SW480 (cell line): ENCODE measurements at places on chromosomes 7 and 10.

DNA sequence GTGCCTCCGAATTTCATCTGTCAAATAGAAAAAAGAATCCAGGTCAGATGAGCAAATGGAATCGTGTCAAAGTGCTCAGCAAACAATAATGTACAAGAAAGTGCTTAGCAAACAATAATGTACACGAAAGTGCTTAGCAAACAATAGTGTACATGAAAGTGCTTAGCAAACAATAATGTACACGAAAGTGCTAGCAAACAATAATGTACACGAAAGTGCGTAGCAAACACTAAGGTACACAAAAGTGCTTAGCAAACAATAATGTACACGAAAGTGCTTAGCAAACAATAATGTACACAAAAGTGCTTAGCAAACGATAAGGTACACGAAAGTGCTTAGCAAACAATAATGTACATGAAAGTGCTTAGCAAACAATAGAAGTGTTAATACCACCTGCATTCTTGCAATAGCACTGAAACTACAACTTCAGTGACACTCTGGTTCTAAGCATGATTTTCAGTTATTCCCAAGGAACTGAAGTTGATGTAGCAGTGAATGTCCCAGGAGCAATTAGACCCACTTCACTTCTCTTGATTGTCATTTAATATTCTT is 33.4 kb upstream of the MYL10 start:
- no peak for DNase-seq

DNA sequence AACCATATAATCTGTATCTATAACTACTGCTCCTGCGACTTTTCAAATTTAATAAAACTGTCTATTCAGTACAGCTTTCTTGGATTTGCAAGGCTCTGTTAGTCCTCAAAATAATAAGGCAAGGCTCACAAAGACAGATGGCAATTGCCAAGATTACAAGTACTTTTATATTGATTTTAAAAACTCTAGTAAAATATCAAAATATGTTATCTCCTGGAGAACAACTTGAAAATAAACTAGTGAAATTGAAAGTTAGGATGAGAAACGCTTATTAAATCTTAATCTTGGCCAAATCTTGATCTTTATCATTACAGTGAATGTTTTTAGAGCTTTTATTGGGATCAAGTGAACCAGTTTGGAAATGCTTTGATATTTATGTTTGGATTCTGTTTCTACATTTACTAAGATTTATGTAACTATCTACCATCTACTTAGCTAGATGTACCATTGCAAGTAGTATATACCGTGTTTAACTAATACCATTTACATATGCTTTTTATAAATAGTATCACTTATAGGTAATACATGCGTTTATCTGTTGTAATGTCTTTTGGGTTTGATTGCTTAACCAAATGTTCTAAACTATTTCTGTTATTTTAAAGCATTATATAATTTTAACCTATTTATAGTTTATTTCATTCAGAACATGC is 70.0 kb downstream of the CABCOCO1 start:
- no peak for DNase-seq

DNA sequence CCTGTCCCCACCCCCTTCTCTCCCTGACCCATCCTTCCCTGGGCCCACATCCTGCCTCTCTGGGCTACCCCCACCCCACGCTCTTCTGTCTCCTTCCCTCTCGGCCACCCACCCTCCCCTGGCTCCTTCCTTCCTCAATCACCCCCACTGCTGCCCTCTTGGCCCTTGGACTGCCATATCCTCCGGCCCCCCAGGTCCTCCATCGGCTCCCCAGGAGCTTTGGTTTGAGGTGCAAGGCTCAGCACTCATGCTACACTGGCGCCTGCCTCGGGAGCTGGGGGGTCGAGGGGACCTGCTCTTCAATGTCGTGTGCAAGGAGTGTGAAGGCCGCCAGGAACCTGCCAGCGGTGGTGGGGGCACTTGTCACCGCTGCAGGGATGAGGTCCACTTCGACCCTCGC is 10.9 kb downstream of the EPHB6 start:
- no peak for DNase-seq

- DNase-seq, result peak; percentile 4
Measured at GRCh38 chr10:61786728-61787127, 114.8 kb upstream of the ARID5B start.

DNA sequence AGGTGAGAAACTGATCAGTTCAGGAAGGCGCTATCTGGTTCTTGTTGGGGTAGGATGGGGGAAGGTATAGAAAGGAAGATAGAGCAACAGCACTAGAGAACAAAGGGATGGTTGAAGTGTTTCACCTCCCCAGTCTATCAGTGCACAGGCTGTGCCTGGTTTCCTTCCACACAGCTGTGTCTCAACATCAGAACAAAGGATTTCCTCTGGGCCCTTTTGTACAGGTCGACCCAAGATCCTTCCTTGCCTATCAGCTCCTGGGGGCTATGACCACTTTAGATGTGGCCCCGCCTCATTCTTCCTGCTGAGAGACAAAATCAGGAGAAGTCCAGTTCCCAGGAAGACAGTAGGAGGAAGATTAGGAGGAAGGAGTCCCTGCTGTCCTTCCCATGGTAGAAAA is 65.6 kb downstream of the NAMPT start:
- no peak for DNase-seq

DNA sequence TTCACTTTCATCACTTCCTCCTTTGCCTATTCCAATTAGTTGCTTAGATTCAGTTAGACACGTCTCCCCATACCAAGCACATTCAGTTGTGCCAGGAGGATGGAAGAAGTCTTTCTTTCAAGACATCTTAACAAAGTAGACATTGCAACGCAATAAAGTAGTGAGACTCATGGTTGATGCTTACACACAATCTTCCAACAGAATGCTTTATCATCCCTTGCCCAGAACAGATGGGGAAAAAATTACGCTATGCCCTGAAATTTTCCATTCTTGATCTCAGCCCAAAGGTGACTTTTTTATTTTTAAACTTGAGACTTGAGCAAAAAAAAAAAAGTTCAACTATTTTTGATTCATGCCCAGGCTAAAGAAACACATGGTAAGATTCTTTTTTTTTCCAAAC is 74.9 kb downstream of the KCNMA1 start:
- no peak for DNase-seq
